NCI-H146 (cell line): ENCODE measurements at places on chromosomes 7 and 10.

GRCh38 chr10:133467286-133467911 lies 13.7 kb downstream of the SCART1 start:
- no peak for DNase-seq

DNA sequence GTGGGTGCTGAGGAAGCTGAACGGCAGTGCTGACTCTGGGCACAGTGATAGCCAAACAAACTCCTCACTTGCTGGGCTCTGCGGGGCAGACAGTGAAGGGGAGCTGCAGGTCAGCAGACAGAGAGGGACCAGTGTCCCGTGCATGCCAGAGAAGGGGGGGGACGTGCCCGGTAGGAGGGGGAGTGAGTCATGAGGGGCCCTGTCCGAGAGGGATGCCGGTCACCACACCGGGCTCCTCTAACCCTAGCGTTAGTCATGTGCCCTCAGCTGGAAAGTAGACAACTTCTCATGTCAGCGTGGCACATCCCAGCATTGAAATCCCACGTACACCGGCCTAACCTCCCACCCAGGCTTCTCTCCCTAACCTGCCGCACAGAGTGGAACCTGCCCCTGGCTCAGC lies 117.1 kb upstream of the DPP6 start:
- no peak for DNase-seq

DNA sequence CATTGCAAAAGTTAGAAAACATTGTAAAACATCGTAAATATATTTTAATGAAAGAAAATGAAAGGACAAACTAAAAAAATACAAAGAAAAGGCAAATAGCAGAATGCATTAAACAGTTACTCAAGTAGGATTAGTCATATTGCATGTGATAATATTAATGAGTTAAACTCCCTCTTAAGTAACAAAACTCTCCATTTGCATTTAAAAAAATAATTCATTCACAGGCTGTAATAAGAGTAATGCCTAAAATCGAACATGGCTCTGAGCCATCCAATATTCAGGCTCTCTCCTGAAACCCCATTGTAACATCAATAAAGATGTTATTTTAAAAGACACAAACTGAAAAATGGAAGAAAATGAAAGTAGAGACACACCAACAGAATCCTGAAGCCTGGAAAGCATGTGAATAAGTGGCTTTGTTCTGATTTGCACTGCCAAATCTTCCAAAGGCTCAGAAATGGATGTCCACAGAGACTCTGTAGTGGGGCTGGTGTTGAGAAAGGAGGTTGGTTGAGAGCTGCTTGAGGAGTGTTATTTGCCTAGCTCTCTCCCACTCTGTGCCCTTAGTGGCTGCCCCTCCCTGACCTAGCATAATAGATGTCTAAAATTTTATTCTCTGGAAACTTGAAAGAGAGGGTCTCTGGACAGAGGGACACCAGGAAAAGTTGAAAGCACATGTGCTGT lies 268.3 kb upstream of the MEOX2 start:
- no peak for DNase-seq

DNA sequence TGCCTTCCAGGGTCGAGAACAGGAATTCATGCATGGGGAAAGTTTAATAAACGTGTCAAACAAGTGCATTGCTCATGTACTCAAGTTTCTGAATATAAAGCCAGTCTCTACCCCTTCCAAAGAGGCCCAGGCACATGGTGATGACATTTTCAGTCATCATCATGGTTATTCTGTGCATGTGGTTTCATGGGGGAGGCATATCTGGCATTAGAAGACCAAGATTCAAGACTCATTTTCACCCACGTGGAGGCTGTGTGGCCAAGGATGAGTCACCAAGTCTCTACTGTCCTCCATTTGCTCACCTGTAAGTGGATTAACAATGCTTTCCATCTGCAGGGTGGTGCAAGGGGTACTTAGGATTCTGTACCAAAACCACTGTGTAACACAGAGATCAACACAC lies 34.0 kb upstream of the CNPY1 start:
- DNase-seq: no peak

DNA sequence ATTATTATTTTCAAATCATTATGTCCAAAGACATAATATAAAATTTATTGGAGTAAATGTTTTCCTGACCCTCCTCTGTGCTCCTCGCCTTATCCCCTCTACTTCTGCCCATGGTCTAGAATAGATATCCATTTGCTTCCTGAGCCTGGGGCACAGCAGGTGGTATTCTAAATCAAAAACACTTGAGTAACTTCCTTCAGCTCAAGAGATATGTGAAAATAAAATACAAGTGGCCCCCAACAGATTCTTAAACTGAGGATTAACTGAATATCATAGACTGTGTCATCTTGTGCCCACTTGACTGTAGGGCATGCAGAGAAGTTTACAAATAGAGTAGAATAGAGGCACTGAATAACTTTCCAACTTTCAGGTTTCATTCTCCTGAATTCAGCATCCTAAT lies 59.1 kb downstream of the HGF start:
- no peak for DNase-seq
